Activated CD8-positive, alpha-beta T cell treated with anti-CD3 and anti-CD28 coated beads, Interleukin-2, amount 10 ng/mL, durations not matched to agents 7 days and 5 days (primary cell): ENCODE measurements at places on chromosomes 5 and 9.

GRCh38 chr9:110356639-110357395 is 19.2 kb upstream of the TXNDC8 start:
- peaks cover 2% of the 10 kb centered on the region for H3K27me3 ChIP-seq
- no peak overlapping the region for H3K4me3 ChIP-seq
- H3K4me1 ChIP-seq: no peaks in the 10 kb centered on the region
- H3K27ac ChIP-seq: no peak overlapping the region
- no peaks in the 10 kb centered on the region for H3K36me3 ChIP-seq
- DNase-seq: no peak

DNA sequence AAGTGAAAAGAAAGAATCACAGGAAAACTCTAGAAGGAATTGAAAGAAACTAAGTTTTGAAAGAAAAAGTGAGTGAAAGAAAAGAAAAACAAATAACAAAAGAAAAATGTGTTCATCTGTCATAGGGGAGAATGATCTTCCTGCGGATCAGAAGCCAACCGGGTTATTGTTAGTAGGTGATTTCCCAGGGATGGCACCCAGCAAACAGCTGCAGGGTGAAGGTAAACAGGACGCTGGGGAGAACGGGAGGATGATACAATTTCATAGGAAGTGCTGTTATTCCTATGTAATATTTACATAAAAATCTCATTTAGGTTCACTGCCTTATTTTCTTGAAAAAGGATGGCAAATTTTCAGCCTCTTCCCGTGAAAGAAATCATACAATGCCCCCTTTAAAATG is 72.4 kb upstream of the LHFPL2 start:
- no peak overlapping the region for H3K4me3 ChIP-seq
- no peaks in the 10 kb centered on the region for H3K27me3 ChIP-seq
- H3K4me1 ChIP-seq: no peaks in the 10 kb centered on the region
- no peak overlapping the region for H3K27ac ChIP-seq
- no peak for DNase-seq

GRCh38 chr5:179624841-179625271 is 1.4 kb upstream of the HNRNPH1 start:
- no peak for DNase-seq
- peaks cover 44% of the 10 kb centered on the region for H3K36me3 ChIP-seq
- H3K27ac ChIP-seq: peak overlapping the region; percentile 99
- H3K4me3 ChIP-seq: peak overlapping the region; percentile 92

- peaks cover 2% of the 10 kb centered on the region for H3K27me3 ChIP-seq
- no peaks in the 10 kb centered on the region for H3K36me3 ChIP-seq
- H3K4me3 ChIP-seq: no peak overlapping the region
- no peak for DNase-seq
- H3K4me1 ChIP-seq: peaks cover 13% of the 10 kb centered on the region
- no peak overlapping the region for H3K27ac ChIP-seq
Observed at GRCh38 chr5:107296572-107296971, 374.2 kb downstream of the EFNA5 start.

GRCh38 chr5:62701036-62701435 is 122.4 kb downstream of the LRRC70 start:
- no peaks in the 10 kb centered on the region for H3K36me3 ChIP-seq
- no peak for DNase-seq
- no peaks in the 10 kb centered on the region for H3K4me1 ChIP-seq
- H3K27ac ChIP-seq: no peak overlapping the region
- H3K27me3 ChIP-seq: no peaks in the 10 kb centered on the region

DNA sequence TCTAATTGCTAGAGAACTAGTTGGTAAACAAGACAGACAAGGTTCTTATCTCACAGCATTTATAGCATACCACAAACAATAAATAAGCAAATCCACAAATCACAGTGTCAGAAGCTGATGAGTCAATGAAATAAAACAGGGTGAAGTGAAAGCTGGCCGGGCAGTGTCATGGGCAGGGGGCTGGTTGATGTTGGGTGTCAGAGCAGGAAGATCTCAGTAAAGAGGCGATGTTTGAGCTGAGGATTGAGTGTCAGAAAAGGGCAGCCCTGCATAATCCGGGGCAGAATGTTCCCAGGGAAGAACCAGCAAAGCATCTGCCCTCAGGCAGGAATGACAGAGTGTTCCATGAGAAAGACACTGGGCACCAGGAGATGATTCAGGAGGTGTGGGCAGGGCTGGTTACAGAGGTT is 183.4 kb downstream of the GOLPH3 start:
- no peak overlapping the region for H3K27ac ChIP-seq
- peaks cover 2% of the 10 kb centered on the region for H3K4me1 ChIP-seq
- H3K4me3 ChIP-seq: no peak overlapping the region
- H3K27me3 ChIP-seq: no peaks in the 10 kb centered on the region
- H3K36me3 ChIP-seq: no peaks in the 10 kb centered on the region

DNA sequence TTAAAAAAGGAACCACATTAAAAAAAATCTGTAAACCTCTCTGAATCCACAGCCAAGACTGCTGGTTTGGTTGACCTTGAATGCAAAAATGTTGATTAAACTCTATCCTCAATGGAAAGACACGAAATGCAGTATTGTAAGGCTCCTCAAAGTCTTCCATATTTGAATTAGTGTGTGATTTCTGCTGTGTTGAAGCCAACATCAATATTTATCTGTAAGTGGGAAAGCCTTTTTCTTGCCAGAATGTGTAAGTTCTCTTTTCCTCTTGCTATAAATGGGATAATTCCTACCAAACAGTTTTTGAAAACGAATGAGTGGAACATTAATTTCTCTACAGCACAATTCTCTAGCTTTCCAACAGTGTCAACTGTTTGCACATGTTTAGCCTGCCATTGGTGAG is 422.1 kb upstream of the TNC start:
- no peaks in the 10 kb centered on the region for H3K36me3 ChIP-seq
- H3K4me3 ChIP-seq: no peak overlapping the region
- H3K27me3 ChIP-seq: peaks cover 3% of the 10 kb centered on the region
- H3K27ac ChIP-seq: no peak overlapping the region
- H3K4me1 ChIP-seq: no peaks in the 10 kb centered on the region

- H3K27me3 ChIP-seq: no peaks in the 10 kb centered on the region
- peak overlapping the region; percentile 88 for H3K27ac ChIP-seq
- H3K36me3 ChIP-seq: peaks cover 57% of the 10 kb centered on the region
- DNase-seq: peak; percentile 79
Observed at GRCh38 chr9:89428901-89429890, 68.7 kb downstream of the SEMA4D start.

GRCh38 chr9:35616681-35617459 is 1.3 kb downstream of the CD72 start:
- H3K4me1 ChIP-seq: peaks cover 62% of the 10 kb centered on the region
- peak; percentile 78 for DNase-seq
- peak overlapping the region; percentile 79 for H3K4me3 ChIP-seq
- peak overlapping the region; percentile 92 for H3K27ac ChIP-seq

DNA sequence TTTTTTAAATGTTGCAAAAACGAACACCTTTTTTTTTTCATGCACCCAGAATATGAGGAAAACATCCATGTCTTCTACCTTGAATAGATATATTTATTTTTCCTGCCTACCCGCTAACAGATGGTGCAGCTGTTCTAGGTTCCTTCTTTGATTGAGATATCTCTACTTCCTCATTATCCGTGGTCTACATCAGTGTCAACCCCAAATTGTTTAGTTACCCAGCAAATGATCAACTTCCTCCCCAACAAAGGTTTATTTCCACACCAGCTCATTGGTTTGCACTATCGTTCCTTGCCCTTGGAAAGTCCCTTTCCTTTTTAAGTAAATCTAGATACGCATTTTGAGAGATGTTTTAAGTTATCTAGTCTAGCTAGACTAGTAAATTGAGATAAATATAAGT is 166.4 kb downstream of the PRR16 start:
- H3K4me3 ChIP-seq: no peak overlapping the region
- no peak for DNase-seq
- no peaks in the 10 kb centered on the region for H3K27me3 ChIP-seq
- H3K36me3 ChIP-seq: no peaks in the 10 kb centered on the region

GRCh38 chr9:94853887-94854286 is 127.4 kb downstream of the AOPEP start:
- H3K4me1 ChIP-seq: no peaks in the 10 kb centered on the region
- peaks cover 3% of the 10 kb centered on the region for H3K36me3 ChIP-seq
- no peak overlapping the region for H3K27ac ChIP-seq
- no peak for DNase-seq
- peaks cover 2% of the 10 kb centered on the region for H3K27me3 ChIP-seq
- H3K4me3 ChIP-seq: no peak overlapping the region

DNA sequence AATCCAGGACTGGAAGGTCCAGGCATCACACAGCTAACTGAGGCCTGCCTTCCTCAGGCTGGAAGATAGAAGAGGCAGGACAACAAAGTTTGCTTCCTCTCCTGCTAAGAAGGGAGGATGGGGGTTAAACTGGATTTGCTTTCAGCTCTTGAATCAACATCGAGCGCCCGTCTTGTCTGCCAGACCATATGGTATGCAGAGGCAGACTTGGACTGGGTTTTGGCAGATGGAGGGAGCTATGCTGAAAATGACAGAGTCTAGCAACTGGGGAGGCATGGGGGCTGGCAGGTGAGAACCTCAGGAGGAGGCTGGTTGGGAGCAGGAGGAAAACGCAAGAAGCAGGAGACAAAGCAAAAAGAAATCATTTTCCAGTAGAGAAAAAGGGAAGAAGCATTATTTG is 289.5 kb upstream of the IL12B start:
- no peak overlapping the region for H3K27ac ChIP-seq
- H3K4me1 ChIP-seq: no peaks in the 10 kb centered on the region
- H3K27me3 ChIP-seq: peaks cover 6% of the 10 kb centered on the region
- H3K36me3 ChIP-seq: no peaks in the 10 kb centered on the region

GRCh38 chr5:100464418-100464817 is 70.8 kb upstream of the FAM174A start:
- no peak overlapping the region for H3K4me3 ChIP-seq
- no peaks in the 10 kb centered on the region for H3K4me1 ChIP-seq
- no peak for DNase-seq
- H3K36me3 ChIP-seq: no peaks in the 10 kb centered on the region
- H3K27ac ChIP-seq: no peak overlapping the region

DNA sequence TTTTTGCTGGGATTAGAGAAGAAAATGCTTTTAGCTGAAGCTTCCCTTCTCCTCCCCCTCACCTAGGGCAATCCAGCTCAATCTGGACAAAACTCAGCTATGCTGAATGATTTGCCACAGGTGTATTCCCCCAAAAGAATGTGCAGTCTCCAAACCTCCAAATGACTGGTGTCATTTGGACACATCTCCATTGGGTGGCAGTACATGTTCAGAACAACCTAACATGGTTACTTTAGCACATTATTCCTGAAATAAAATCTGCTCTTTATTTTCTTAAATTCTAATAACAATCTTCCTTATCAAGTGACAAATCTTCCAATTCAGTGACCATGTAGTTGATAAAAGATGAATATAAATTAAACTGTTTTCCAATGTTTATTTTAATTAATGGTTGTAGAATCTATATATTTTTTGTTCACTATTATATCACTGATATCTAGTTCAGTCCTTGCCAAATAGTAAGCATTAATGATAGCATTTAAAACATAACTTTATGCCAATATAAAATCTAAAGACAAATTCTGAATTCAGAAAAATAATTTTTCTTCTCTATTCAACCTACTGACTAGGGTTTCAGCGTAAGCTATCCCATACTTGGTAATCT is 61.3 kb upstream of the MOCS2 start:
- DNase-seq: no peak
- H3K27ac ChIP-seq: no peak overlapping the region

- H3K36me3 ChIP-seq: no peaks in the 10 kb centered on the region
- peak overlapping the region; percentile 10 for H3K27ac ChIP-seq
- DNase-seq: peak; percentile 23
- no peak overlapping the region for H3K4me3 ChIP-seq
- peaks cover 21% of the 10 kb centered on the region for H3K4me1 ChIP-seq
Observed at GRCh38 chr5:40223884-40224402, 455.8 kb upstream of the PTGER4 start.

DNA sequence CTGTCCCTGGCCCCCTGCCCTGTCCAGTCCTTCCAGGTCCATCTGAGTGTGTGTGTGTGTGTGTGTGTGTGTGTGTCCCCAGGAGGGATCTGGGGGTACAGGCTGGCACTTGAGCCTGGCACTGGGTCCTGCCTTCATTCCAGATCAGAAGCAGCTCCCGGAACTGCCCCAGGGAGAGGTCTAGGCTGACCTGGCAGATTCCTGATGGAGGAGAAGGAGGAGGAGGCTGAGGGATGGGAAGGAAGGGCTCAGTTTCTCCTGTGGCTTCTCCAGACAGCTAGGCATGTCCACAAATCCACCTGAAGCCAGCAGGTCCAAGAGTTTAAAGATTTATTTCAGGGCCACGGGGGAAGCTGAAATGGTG is 328 bp downstream of the NDST1 start:
- DNase-seq: no peak
- H3K4me1 ChIP-seq: no peaks in the 10 kb centered on the region
- H3K36me3 ChIP-seq: no peaks in the 10 kb centered on the region
- no peaks in the 10 kb centered on the region for H3K27me3 ChIP-seq
- H3K4me3 ChIP-seq: no peak overlapping the region
- H3K27ac ChIP-seq: no peak overlapping the region

DNA sequence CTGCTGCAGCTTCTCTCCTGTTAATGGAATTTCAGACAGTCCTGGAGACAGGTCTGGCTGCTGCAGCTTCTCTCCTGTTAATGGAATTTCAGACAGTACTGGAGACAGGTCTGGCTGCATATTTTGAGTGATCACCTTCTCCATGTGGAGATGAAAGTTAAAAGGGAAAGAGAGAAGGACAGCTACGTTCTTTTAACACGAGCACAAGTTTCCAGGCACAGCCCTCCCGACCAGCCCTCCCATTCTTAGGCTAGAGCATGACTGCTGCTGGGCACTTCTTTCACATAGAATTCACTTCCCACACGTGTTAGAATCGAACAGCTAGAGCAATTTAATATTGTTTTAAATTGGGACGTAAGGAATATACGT is 133.3 kb upstream of the DMRT1 start:
- DNase-seq: no peak
- peaks cover 5% of the 10 kb centered on the region for H3K36me3 ChIP-seq
- peaks cover 20% of the 10 kb centered on the region for H3K4me1 ChIP-seq
- peaks cover 12% of the 10 kb centered on the region for H3K27me3 ChIP-seq
- no peak overlapping the region for H3K4me3 ChIP-seq

- peak overlapping the region; percentile 87 for H3K4me3 ChIP-seq
- peaks cover 43% of the 10 kb centered on the region for H3K4me1 ChIP-seq
- H3K27me3 ChIP-seq: no peaks in the 10 kb centered on the region
- peak overlapping the region; percentile 80 for H3K27ac ChIP-seq
Observed at GRCh38 chr9:116687754-116688135, 640 bp downstream of the TRIM32 start.
